AG09309 (cell line): ENCODE measurements at places on chromosomes 4 and X.

GRCh38 chrX:66008328-66008970, 31.4 kb downstream of the VSIG4 start:
- no peak for DNase-seq

DNA sequence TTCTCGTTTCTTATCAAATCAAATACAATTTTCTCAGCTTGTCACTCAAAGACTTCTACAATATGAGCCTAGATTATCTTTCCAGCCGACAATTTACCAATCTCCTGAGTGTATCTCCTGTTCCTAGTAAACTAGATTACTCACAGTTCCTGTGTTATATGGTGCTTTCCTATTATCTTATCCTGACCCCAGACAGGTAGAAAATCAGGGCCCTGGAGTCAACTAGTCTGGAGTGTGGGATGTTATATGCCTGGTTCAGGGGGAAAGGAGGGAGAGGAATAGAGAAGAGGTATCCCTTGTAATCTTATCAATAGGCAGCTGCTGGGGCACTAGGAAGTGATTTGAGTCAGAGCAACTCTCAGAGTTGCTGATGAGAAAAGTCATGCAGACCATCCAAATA, 127.1 kb downstream of the SLC7A11 start:
- no peak for DNase-seq

GRCh38 chr4:155639704-155640523, 26.7 kb upstream of the GUCY1A1 start:
- DNase-seq: no peak

- no peak for DNase-seq
These were observed 54.6 kb upstream of the CLCN4 start for GRCh38 chrX:10102046-10102704.

DNA sequence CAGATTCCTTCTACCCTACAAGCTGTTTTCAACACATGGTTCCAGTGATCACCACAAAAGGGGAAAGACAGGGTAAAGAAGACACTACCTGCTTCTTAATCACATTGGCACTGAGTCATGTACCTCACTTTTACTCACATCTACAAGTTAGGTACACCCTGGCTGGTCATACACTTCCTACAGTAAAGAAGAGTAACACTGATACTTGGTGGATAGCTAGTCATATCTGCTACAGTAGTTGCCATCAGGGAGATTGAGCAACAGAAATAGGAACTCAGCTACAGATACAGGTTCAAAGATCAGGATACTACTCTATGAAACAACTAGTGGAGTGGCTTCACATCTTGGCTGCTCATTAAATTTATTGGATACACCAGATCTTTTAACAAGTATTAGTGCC, 105.4 kb upstream of the DIAPH2 start:
- no peak for DNase-seq

DNA sequence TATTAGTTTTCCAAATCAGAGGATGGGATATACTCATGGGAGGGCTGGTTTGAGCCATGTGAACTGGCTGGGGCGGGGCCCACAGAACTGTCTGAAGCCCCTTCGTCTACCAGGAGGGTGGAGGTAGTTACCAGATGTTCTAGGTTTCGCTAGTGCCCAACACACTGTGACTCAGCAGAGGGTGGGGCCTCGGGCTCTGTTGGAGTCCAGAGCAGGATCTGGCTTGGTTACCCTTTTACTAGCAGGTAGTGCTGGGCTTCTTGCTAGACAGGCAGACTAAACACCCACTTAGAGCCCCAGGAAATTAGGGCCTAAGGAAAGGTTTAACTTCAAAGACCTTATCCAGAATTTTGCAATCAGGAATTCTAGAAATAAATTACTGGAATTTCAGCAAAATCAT, 56.2 kb upstream of the CHRDL1 start:
- no peak for DNase-seq

GRCh38 chr4:30716681-30717207, 3.4 kb upstream of the PCDH7 start:
- no peak for DNase-seq

GRCh38 chr4:1235381-1236102, 13.4 kb downstream of the CTBP1 start:
- no peak for DNase-seq

- no peak for DNase-seq
These were observed 70.7 kb downstream of the DCAF8L2 start for GRCh38 chrX:27660878-27661277.

GRCh38 chr4:185847352-185848097, 35.5 kb upstream of the SORBS2 start:
- DNase-seq: peak; percentile 47

- DNase-seq: no peak
These were observed 944 bp downstream of the SNX25 start for GRCh38 chr4:185210102-185210981.

GRCh38 chr4:40264995-40265909, 68.4 kb downstream of the RHOH start:
- no peak for DNase-seq

- DNase-seq: peak; percentile 11
These were observed 51.2 kb downstream of the TMPRSS11E start for GRCh38 chr4:68498413-68499007.

- DNase-seq: no peak
These were observed 95.2 kb downstream of the SLC34A2 start for GRCh38 chr4:25750874-25751273.

GRCh38 chr4:76874176-76874575, 23.8 kb downstream of the SOWAHB start:
- no peak for DNase-seq

- no peak for DNase-seq
These were observed 428.6 kb downstream of the DTHD1 start for GRCh38 chr4:36709991-36710390.

DNA sequence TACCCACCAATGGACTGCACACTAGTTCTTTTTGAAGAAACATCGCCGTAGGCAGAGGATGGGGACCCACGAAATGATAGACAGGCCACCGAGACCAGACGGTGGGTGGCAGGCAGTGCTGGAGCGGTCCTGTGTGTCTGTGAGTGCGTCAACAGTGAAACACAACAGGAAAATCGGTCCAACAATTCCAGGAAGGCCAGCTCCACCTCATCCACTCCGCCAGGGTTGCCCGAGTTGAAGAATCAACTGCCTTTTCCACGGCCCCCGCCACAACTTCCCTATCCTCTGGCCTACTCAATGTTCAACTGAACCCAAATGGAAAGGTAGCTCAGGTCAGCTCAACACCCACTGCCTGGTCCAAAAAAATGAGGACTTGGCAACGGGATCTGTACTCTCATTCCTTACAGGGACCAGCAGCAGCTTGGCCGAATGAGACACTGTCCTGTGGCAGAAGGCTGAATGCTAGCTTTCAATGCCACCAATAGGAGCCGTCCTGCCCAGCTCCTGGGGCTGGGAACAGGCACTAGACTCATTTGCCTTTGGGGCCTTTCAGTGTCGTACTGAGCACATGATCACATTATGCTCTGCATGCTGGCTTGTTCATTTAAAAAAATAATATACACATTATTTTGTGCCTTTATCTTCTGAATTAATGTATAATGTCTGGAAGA, 43.5 kb downstream of the MID1 start:
- no peak for DNase-seq

GRCh38 chr4:109979920-109980717, 67.4 kb downstream of the EGF start:
- peak; percentile 42 for DNase-seq

GRCh38 chrX:136766785-136767103, 14.0 kb downstream of the ARHGEF6 start:
- no peak for DNase-seq

DNA sequence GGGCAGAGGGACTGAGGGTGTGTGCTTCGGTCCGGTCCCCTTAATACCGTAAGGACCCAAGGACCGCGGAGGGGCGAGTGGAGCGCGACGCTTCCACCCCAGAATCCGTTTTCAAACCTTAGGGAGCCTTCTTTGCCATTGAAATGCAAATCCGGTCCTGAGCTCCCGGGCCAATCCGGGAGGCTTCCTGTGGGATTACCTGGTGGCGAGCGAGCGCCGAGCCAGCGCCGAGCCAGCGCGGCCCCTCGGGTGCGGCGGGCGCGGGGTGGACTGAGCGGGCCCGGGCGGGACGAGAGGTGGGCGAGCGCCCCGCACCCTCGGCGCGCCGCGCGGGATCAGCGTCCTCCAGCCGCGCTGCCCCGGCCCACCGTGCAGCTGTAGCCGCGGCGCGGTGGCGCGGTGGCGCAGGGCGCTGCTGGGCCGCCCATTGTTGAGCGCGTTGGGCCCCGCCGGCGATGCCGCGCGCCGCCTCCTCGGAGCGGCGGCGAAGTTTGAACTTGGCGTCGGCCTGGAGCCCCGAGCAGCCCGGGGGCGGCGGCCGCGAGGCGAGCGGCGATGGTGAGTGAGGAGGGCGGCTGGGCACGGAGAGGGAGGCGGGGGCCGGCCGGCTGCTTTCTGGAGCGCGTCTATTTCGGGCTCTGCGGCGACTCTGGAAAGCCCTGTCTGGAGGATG, 208.7 kb downstream of the SOWAHB start:
- DNase-seq: no peak

DNA sequence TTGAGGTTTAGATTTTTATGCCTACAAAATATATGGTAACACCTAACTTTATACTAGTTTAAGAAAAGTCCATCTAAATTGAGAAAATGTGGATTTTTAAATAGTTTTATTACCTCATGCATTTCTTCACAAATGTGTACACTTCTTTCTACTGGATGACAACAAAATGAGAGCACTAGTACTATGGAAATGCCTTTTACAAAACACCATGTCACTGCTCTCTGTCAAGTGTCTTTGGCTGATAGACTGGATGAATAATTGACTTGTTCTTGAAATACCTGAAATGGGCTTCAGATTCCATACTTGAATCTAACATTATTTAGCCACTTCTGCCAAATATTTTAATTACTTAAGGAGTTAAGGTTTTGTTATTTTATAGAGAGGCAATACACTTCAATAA, 49.5 kb downstream of the AMELX start:
- DNase-seq: no peak

- DNase-seq: no peak
These were observed 59.7 kb downstream of the HADH start for GRCh38 chr4:108049406-108049805.

DNA sequence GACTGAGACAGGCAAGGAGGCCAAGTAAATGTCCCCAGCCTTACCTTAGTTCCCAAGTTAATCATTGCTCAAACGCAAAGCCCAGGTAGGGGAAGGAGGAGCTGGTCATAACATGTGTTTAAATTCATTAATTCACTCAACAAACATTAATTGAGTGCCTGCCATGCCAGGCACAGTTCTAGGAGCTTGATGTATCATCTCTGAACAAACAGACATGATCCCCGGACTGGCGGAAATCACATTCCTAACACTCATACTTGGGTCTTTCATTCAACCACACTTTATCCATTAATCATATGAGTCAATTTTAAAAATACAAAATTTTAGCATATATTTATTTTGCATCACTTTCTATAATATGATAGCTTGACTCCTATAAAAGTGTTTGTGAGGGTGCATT, 335.3 kb upstream of the NOCT start:
- no peak for DNase-seq

GRCh38 chr4:55892156-55892555, 38.7 kb downstream of the EXOC1 start:
- no peak for DNase-seq

- DNase-seq: no peak
These were observed 21.7 kb downstream of the INPP4B start for GRCh38 chr4:142824368-142824767.

DNA sequence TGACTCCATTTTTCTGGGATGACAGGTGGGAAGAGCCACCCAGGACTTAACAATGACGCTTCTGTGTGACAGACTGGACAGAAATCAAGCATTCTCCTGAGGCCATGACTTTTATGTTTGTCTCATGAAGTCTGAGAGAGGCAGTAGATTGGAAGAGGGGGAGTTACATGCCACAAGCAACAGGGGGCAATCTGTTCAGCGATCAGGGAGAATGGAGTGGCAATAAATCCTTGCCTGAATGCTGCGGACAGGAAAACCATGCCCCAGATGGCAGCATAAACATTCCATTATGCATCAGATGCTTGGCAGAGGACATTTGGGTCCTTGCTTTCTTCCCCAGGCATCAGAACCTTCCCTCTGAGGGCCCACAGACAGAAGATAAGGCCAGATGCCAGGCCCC, 312.4 kb upstream of the DIPK2B start:
- DNase-seq: no peak

GRCh38 chr4:125515016-125515415, 200.3 kb downstream of the FAT4 start:
- no peak for DNase-seq

GRCh38 chr4:24720436-24720835, 74.9 kb upstream of the SOD3 start:
- DNase-seq: no peak

DNA sequence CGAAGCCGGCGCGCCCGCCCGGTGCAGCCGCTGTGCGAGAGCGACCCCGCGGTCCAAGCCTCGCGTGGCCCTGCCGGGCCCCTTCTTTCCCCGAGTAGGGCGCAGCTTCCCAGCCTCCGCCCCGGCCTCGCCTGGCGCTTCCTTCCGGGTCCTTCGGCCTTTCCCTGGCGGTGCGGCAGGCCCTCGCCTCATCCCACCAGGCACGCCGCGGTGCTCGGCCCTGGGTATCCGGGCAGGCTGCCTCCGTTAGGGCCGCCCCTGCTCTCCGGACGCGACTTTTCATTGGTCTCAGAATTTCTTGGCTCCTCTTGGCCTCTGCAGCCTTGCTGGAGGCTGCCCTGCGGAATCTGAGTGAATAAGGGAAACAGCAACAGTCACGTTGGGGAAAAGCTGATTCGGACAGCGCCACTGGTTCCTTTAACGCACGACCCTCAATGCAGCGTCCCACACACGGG, 429 bp downstream of the UVSSA start:
- DNase-seq: peak; percentile 52

- no peak for DNase-seq
These were observed 224.2 kb upstream of the ANXA10 start for GRCh38 chr4:167868163-167868562.

GRCh38 chrX:21166272-21166982, 207.8 kb upstream of the CNKSR2 start:
- no peak for DNase-seq

GRCh38 chr4:184016759-184017668, 111.9 kb downstream of the STOX2 start:
- no peak for DNase-seq

DNA sequence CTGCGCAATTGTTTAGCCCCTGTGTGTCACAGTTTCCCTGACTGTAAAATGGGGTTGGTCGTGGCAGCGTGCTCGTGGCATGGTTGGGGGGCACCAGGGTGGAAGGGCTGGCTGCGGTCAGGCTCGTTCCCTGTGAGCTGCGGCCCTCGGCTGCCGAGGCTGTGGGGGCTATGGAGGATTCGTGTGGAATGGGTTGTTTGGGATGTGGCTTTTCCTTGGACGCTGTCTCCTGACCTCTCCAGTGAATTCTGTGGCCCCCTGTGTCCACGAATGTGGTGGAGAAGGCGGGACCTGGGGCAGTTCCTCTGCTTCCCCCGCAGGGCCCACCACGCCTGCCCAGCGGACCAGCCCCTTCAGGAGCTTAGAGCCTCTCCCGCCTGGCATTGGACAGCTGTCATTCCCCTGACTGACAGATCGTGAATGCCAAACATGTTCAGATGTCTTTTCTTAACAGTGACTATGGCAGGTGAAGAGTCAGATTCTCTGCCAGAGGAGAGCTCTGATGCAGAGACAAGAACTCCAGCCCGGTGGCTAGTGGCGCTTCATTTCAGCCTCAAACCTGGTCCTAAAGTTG, 17.2 kb upstream of the HGFAC start:
- DNase-seq: no peak
